CD4-positive, alpha-beta T cell treated with Interleukin-10 for 1 hour (primary cell): ENCODE measurements at places on chromosomes 12 and 14.

DNA sequence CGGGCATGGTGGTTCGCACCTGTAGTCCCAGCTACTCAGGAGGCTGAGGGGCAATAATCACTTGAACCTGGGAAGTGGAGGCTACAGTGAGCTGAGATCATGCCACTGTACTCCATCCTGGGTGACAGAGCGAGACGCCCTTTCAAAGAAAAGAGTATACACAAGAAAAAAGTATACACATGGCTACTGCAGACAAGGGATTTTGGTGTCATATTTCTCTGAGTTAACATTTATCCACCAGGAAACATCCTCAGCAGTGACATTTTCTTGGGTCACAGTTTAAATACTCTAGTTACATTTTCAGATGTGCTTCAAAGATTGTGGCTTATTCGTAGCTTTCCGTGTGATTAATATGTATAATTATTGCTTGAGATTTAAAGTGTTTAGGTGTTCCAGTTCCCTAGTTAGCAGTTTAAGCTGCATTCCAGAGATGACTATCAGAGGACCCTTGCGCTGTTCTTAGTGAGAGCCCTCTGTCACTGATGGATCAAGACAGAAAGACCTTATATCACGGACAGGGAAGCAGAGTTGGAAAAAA is 4.7 kb upstream of the PPP2R5E start:
- DNase-seq, result no peak

DNA sequence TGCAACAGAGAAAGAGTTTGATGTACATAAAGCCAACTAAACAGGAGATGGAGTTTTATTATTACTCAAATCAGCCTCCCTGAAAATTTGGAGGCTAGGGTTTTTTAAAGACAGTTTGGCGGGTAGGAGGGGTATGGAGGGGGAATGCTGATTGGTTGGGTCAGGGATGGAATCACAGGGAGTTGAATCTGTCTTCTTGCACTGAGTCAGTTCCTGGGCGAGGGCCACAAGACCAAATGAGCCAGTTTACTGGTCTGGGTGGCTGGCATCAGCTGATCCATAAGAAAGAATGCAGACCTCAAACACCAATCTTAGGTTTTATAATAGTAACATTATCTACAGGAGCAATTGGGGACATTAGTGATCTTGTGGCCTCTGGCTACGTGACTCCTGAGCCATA is 64.9 kb downstream of the RIN3 start:
- DNase-seq, result no peak

DNA sequence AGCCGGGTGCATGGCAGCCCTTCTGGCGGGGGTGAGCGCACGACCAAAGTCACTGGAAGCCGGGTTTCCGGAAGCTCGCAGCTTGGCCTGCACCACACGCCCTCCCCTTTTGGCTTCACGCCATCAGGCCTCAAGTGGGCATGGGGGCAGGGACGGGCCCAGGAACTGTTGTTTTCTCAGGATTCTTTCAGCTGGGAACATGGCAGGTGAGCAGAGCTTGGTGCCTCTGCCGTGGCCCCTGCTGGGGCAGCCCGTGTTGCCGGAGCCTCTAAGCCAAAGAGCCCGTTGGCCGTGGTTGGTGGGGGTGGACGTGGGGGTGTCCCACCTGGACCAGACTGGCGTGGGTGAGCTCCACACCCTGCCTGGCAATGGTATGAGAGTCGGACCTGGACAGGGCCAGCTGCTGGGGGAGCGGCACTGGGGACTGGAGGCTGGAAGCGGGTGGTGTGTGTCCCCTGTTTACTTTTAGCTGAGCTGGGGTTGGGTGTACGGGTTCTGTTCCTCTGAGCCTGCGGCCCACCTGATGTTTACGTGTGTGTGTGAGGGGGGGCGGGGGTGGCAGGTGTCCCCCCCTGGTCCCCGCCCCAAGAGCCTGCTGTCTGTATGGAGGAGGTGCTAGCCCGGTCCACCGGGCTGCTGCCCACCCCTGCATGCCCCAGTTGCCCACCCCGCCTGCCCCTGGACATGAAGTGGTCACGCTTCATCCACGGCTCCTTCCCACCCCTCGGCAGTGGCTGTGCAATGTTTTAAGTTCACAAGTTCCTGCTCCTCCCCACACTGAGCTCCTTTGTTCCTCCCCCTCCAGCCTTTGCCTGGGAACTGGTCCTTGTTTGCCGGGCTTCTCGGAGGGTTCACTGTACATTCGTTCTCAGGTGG is 28.7 kb upstream of the PLD4 start:
- DNase-seq, result no peak

DNA sequence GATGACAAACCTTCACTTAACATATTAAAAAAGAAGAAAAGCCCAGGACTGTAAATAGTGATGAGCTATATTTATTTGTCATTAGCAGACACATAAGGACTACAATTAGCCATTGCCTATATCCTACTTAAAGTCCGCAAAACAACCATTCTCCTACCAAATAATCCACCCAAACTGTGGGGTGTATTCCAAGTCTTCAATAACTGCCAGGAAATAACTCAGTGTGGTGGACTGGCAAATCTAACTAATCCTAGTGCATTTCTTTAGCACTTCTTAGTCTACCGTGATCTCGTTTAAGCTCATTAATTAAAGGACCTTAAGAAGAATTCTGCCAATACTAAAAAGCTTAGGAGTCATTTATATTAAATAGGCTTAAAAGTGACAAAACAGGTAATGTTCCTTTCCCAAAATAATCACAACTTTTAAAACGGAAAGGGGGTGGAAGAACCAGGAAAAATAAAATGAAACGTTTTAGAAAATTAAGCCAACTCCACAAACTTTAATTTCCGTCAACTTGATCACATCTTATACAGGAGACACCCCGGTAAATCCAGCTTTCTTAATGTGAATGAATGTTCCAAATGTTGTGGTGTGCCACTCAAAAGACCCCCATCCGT is 1.8 kb downstream of the NOVA1 start:
- no peak for DNase-seq

DNA sequence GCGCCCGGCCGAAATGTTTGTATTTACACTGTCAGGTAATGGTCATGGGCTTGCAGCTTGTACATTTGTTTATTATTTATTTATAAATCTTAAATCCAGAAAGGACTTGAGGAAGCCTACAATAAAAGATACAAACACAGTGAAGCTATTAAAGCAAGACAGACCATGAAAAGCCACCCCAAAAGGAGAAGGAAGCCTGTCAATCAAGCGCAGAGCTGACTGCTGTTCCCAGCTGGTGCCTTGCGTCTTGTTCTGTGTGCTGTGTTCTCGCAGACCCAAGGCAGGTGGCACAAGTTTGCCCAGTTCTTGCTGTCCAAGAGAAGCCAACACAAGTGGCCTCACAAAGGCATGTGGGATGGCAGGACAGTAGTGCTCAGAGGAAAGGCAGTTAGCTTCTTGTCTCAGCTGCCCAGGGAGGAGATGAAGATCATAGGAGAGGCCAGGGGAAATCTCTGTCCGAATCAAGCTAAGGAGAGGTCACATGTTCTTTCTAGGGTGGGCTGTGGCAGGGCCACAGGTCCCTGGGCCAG is 73.2 kb downstream of the SLC25A47 start:
- DNase-seq, result no peak

DNA sequence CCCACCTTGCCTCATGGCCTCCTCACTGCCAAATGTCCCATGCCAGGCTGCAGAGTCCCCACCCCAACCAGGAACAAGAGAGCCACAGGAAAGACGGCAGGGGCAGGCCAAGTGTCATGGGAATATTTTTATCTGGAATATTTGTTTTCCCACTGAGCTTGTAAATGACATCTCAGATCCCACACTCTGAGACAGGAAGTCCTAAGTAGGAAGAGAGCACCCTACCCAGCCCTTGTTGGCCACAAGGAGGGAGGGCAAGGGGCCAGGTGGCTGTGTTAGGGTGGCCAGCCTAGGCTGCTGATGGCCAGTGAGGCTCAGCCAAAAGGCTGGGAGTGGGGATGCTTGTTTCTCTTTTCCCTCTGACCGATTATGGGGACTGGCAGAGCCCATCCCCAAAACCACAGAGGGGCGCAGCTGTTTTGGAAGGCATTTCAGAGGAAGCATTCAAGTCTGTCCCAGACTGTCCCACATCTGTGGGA is 7.7 kb upstream of the MEG3 start:
- DNase-seq, result no peak
